ENCODE measurements at places on chromosomes 2 and 18.

- DNase-seq, result no peak
Observed at GRCh38 chr18:76589866-76590265, 94.8 kb upstream of the ZNF516 start.

- DNase-seq, result no peak
Observed at GRCh38 chr2:102042196-102043081, 50.7 kb downstream of the IL1R2 start.

DNA sequence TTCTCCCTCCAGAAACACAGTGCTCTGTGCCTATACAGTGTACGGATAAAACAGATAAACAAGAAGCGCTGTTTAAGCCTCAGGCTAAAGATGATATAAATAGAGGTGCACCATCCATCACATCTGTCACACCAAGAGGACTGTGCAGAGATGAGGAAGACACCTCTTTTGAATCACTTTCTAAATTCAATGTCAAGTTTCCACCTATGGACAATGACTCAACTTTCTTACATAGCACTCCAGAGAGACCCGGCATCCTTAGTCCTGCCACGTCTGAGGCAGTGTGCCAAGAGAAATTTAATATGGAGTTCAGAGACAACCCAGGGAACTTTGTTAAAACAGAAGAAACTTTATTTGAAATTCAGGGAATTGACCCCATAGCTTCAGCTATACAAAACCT is 70.7 kb downstream of the TANK start:
- no peak for DNase-seq

GRCh38 chr2:236956031-236956618 is 129.6 kb upstream of the COPS8 start:
- DNase-seq, result no peak

DNA sequence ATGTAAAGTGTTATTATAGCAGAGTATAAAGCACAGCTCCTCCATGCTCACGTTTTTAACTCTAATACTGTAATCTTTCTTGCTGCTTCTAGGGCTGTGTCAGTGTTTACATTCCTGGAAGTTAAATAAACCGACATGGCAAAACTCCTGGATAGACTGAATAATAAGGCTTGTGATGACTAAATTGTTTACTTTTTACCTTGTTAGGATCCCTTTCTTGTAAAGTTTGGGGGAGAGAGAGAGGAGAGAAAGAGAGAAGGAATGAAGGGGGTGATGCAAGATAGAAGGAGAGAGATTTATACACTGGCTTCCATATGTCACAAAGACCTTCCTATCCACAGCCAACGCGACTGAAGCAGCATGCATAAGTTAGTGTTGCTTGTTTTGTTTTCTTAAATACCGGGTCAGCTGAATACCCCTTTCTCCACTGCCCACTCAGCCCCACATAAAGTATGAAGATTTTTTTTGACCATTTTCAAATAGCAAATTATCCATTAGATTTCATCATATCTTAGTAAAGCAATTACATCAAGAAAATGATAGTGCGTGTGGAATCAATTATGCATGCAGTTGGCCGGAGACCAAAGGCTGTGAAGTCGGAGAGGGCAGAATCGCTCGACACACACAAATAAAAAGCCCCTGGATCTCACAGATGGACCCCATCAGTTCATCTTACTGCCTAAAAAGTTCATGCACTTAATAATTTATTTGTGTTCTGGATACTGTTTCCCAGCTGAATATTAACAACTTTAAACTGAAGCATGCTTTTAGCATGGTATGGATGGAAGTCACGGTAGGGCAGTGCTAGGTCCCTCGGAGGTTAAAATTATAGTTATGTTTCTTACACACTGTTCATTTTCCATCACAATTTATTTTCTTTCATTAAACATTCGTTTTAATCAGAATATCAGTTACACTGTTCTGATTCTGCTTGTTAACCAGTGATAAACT is 20.1 kb downstream of the BCL11A start:
- peak; percentile 89 for DNase-seq

DNA sequence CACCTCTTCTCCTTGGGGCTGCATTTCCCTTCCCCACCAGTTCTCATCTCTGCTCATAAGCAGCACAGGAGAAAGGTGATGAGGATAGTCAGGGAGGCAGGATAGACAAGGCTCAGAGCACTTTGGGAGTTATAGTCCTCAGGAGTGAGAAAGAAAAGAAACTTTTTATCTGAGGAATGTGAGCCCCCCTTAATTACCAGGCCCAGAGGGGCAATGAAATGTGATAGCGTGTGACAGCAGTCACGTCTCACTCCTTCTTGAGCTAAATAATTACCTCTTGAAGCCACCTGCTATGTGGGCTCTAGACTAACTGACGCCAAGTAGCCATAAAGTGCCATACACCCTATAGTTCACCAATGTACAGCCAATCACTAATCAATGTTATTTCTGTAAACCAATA is 105.8 kb downstream of the SPP2 start:
- DNase-seq, result peak; percentile 58

DNA sequence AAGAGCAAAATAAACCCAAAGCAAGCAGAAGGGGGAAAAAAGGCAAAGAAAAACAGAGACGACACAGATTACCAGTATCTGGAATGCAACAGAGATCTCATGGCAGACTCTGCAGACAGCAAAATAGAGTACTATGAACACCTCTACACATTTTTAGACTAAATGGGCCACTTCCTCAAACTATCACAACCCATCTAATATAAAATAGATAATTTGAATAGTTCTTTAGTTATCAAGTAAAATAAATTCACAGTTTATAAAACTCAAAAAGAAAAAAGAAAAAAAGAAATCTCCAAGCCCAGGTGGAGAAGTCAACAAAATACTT is 16.6 kb downstream of the SESTD1 start:
- no peak for DNase-seq

DNA sequence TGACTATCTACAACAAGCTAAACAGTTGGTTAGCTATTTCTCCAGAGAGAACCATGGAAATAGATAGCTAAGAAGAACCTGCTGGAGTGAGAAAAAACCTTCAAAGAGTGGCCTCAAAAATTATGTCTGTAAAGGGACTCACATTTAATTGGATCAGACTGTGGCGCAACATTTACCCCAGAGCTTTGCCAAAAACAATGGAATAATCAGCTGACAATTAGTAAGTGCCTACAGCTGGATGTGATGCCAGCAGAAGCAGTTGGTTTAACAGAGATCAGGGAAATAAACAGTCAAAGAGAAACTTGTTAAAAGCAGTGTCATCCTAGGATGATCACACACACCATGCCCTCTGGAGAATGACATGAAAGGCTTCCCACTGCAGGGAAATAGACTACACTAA is 310.7 kb downstream of the CLIP4 start:
- DNase-seq, result no peak

- no peak for DNase-seq
Observed at GRCh38 chr2:224259831-224260230, 142.1 kb downstream of the FAM124B start.

DNA sequence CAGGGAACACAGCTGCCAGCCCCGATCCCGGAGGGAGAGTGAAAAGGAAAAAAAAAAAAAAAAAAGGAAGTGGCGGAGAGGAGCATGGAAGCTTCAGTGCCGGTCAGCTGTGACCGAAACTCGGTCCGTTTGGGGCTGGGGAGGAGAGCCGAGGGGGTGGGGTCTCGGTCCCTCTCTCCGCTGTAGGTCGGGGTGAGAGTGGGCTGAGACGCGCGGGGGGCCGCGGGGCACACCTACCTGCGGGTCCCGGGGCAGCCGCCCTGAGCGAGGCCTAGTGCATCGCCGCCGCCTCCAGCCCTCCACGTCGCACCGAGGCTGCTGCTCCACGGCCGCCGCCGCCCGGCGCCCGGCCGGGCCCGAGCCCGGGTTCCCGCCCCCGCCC is 536 bp downstream of the VPS54 start:
- DNase-seq, result peak; percentile 91

- DNase-seq, result no peak
Observed at GRCh38 chr2:96259497-96259921, 6.3 kb downstream of the TMEM127 start.

GRCh38 chr2:198106621-198107385 is 302.4 kb downstream of the PLCL1 start:
- DNase-seq, result no peak

GRCh38 chr2:226174390-226174789 is 625.2 kb downstream of the IRS1 start:
- no peak for DNase-seq

GRCh38 chr2:23426263-23426905 is 41.4 kb downstream of the KLHL29 start:
- DNase-seq, result no peak

- DNase-seq, result no peak
Observed at GRCh38 chr2:7868836-7869235, 813.0 kb upstream of the ID2 start.

- no peak for DNase-seq
Observed at GRCh38 chr2:150788426-150789140, 301.1 kb upstream of the RND3 start.

DNA sequence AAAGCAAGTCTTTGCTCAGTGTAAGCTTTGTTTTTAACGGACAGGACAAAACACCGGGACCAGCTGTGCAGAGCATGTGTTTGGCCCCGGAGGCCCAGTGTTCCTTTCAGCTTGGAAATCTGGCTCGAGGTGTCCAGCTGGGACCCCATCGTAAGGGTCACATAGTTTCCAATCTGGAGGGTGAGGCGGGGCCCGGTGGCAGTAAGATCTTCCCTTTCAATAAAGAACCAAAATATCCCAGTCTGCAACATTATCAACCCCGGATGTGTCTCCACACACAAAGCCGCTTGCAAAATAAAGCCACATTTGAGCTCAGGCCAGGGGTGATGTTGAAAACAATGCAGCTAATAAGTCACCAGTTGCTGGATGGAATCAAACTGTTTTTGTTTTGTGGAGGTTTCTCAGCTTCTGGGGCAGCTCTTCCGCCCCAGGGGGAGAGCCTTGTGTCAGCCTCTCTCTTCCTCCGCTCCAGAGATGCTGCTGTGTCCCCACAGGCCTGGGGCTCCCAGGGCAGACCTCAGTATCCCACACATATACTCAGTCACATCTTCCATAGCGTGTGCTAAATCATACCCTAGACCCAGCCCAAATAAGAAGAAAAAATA is 138.6 kb upstream of the GLI2 start:
- no peak for DNase-seq

- DNase-seq, result peak; percentile 62
Observed at GRCh38 chr2:15940661-15941480, 521 bp downstream of the MYCN start.

DNA sequence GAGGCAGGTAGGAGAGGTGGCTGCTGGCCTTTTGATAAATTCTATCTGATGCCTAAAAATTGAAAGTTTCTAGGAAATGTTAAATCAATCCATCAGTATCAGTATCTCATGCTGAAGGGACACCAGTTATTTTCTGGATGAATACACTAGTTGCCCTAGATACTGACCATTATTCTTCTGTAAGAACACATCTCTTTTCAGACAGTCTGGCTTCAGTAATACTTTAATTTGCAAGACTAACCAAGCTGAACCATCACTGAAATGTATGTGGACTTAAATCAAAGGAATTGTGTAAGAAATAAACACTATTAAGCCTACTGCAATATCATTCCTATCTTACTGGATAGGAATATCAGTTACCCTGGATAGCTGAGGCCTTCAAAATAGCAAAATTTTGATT is 1546.3 kb downstream of the LRP1B start:
- DNase-seq, result no peak

- peak; percentile 47 for DNase-seq
Observed at GRCh38 chr2:9087121-9087681, 83.7 kb upstream of the MBOAT2 start.

DNA sequence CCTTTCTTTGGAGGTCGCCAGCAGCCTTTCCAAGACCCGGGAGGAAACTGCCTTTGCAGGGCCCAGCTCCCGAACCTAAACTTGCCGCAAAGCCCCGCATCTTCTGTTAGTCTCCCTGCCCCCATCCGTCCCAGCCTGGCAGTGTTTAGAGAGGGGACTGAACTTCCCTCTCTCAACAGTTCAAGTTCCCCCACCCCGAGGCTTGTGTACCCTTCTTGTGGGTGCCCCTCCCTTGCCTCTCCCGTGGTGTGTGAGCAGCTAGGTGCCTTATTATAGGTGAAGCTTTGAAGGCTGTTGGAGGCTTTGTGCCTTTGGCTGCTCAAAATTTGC is 1.4 kb downstream of the LBH start:
- peak; percentile 55 for DNase-seq

DNA sequence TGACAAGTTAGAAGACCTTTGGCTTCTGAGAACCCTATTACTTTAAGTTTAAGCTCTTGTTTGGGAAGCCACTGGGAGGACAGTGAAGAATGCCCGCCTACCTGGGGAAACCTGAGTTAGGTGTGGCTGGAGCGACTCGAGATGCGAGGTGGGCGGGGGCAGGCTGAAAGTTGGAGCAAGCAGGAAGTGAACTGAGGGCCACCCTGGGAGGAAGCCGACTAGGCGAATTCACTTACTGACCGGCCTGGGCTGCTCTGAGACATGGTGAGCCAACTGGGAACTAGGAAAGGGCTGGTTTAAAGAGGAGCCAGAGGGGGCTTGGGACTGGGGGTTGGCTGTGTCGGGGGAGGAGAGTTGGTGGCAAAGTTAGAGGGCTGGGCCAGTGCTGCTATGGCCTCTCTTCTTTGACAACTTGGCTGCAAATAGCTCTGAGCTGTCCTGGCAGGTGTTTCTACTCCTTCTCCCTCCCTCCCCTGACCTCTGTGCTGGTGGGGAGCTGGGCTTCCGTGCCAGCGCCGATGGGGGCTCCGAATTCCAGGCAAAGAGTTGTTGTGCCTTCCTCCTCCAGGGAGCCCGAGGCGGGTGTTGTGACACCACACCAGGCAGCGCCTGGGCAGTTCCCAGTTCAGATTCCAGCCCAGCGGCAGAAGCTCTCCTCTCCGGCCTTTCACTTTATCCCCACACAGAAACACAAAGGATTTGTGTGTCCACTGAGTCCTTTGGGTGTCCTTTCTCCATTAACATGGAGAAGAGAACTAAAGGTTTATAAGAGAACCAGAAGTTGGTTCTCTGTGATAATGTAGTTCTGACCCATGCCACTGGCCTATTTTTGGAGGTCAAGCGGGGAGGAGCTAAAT is at the start of gene VAMP8:
TSS of gene VAMP8 (plus strand) at position 201 of the 857 bp plus-strand sequence. CDS start at position 262, 61 bp downstream.
- DNase-seq, result peak; percentile 89

GRCh38 chr2:223923976-223924375 is 21.2 kb downstream of the WDFY1 start:
- DNase-seq, result no peak

DNA sequence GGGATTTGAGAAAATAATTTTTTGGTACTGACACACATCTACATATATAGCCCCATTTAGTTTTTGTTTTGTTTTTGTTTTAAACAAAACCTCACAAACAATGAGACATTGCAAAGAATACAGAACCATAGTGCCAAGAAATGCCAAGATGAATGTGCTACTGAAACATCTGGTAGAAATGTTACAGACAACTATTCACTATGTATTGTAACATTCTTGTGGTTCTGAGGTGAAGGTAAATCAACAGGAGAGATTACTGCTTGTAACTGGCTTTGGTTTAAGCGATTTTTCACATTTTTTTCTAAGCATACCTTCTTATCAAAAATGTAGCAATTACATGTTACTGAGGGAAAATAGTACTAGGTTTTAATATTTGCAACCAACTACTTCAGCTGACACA is 281.3 kb downstream of the ZNF804A start:
- DNase-seq, result no peak

- no peak for DNase-seq
Observed at GRCh38 chr18:50697509-50697908, 122.3 kb downstream of the MRO start.
